Fibroblast of the aortic adventitia (primary cell): ENCODE measurements at places on chromosomes 2 and 18.

DNA sequence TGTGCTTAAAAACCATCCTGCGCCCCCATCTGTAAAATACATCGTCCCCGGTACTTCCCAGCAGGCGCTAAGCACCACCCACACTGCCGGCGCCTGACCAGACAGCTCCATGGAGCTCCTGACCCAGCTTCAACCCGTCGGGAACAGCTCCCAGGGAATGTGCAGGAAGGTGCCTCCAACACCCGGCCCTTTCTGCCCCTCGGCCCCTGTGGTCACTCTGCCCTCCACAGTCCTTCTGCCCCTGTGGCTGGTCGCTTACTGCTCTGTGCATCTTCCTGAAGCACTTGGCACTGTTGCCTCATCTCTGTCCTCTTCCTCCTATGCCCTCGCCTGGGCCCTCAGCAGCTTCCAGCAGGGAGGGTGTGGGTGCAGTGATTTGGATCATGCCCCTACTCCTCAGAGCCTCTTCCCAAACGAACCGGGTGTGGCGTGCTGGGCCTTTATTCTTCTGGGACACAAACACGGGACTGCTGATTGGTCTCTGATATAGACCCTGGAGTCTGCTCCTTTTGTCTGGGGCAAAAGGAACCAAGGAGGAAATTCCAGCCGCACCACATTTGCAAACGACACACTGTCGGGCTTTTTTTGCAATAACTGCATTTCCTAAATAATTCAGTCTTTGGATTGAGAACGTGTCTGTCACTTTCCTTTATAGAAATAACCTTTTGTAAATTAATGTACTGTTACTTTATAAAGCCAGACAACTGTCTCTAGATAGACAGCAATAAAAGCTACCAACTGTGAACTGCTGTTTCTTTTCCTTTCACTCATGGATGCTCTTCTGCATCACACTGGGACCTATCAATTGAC lies 65.9 kb downstream of the ADI1 start:
- peak; percentile 26 for DNase-seq

GRCh38 chr2:72897785-72898584 lies 10.8 kb downstream of the SPR start:
- no peak for DNase-seq

DNA sequence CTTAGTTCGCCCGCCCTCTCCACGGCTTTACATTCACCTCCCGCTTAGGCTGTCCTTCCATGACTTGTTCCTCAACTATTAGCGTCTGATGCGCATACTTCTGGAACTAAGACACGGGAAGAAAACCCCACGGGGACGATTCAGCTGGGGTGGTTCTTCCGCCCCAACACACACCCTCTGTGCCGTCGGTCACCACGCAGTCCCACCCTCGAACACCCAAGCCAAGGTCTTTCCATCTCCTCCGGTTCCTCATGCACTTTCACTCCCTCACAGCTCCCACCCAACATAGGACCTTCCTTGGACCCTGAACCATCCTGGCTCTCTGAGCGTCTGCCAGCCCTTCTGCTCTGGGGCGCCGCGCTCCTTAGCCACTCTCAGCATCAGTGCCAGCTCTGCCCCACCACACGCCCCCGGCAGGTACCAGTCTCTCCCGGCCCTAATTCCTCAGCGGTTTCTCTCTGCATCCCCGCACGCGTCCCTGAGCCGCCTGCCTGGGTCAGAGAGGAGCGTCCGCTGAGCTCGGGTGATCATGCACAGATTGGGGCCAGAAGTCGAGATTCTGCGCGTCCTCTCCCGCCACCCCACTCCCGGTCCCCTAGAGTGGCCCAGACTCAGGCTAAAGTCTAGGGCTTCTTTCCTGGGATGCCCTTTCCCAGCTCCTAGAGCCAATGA lies 522 bp upstream of the SRD5A2 start:
- no peak for DNase-seq

- no peak for DNase-seq
Observed at GRCh38 chr2:37681587-37681986, 10.1 kb upstream of the CDC42EP3 start.
